ENCODE measurements at places on chromosomes 12 and 14.

DNA sequence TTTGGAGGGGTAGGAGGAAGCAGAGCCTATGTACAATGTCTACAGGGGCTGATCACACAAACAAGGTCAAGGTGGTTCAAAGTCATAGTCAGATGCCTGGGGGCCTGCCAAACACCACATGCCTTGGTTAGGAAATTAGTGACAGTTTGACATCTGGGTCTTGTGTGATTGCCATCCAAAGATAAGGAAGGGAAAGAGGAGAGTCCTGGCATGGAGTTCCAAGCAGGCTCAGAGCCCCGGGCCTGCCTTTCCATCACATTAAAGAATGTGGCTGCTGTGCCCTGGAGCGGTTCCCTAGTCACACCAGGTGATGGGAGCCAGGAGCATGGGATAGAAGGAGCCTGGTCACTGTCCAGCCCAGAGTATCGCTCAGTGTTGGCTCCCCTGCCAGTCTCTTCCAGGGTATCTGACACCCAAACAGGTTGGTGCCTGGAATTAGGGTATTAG, 53.6 kb upstream of the BCL2L14 start:
- no peak for DNase-seq

DNA sequence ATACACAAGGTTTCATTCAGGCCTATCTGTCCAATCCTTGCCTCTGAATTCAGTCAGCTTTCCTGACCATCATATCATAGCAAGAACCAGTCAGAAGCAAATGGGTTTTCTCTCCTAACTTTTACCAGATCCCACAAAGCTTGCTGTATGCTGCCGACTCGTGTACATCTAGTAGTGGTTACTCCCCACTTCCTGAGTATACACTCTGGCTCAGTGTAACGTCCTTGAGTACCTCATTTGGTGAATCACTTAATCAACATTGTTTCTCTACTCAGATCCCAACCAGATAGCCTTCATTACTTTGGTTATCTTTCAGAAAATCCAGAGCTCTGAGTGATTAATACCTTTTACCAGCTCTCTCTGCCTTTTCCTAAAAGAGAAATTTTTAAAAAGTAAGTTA, 728.2 kb downstream of the GALC start:
- DNase-seq = no peak

- no peak for DNase-seq
Measured at GRCh38 chr14:73775339-73776193, 61.4 kb upstream of the PNMA1 start.

- no peak for DNase-seq
Measured at GRCh38 chr14:93967637-93968250, 8.6 kb downstream of the ASB2 start.

- DNase-seq = no peak
Measured at GRCh38 chr14:51963286-51963685, 26.1 kb upstream of the RTRAF start.

GRCh38 chr12:108299980-108300696, 39.0 kb downstream of the CMKLR1 start:
- DNase-seq = no peak

DNA sequence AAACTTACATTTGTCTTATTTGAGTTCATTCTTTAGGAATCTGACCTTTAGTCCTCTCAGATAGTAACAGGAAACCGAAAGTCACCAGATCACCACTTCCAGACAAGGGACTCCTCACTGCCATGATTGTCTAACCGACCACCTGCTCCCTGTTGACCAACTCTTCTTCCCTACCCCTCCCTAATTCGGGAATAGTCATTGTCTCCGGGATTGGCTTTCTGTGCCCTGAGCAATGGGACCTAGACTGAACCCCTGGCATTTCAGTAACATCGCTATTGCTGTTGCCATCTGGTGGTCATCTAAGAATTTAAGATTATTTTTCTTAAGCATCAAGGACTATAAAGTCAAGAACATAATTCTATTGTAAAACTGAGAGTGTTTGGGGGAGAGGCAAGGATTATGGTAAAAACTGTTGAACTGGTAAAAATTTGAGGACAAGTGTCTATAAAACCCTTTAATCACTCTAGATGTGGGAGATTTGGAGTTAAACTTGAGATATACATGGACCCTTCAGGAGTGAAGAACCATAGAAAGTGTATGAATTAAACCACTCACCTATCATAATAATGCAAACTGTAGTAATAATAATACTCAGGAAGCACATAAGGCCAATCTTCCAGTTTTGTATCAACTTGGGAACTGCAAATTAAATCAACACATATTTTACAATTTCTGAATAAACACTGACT, 6.3 kb downstream of the CLEC2A start:
- DNase-seq = no peak

GRCh38 chr14:24690492-24690891, 56.5 kb upstream of the GZMB start:
- no peak for DNase-seq

DNA sequence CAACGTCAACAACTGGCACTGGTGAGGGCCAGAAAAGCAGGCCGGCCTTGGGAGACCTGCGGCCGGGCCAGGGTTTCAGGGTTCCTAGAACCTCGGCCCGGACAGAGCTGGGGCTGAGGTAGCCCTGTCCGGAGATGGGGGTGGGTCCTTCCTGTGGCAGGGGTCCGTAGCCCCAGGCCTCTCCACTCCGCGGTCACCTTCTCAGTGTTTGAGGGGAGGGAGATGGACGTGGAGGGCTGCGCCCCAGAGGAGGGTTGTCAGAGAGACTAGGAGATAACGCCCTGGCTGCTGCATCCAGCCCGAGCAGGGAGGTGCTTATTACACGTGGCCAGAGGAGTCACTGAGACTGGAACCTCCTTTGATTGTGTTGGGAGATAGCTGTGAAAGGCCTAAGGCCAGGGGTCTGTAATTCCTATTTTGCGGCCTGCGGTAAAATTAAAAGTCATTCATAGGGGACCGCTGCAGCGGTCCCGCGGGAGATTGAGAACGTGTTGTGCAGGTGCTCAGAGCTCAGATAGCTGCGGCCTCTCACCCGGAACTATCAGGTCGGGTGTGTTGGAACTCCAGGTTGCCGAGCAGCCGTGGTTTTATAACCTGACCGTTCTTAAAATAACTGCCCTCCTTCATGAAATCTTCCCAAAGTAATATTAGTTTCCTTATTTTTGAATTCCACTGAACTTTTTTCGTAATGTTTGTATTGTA, 507 bp downstream of the AHSA1 start:
- peak; percentile 4 for DNase-seq

All from stimulated activated CD8-positive, alpha-beta memory T cell treated with anti-CD3 and anti-CD28 coated beads, Interleukin-7, amount 100 ng/mL, for 1 hour (primary cell).